ENCODE measurements at places on chromosomes 1 and 21.

- no peak for DNase-seq
Observed at GRCh38 chr1:8241417-8242014, 76.4 kb upstream of the SLC45A1 start.

DNA sequence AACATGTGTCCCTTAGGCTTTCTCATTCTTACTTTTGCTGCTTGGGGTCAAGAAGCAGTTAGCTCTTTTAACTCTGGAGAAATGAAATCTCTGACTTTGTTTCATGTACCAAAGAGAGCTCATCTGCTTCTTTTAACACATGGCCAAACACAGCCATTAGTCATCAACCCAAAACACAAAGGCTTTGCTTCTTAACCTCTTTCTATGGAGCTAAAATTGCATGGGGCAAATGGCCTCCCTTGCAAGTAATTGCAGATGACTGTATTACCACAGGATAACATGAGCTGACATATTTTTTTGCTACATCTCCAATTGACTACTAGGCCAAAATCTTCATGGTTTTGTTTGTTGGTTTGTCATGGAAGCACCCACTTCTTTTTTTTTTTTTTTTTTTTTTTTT is 300.9 kb downstream of the BRINP3 start:
- no peak for DNase-seq

DNA sequence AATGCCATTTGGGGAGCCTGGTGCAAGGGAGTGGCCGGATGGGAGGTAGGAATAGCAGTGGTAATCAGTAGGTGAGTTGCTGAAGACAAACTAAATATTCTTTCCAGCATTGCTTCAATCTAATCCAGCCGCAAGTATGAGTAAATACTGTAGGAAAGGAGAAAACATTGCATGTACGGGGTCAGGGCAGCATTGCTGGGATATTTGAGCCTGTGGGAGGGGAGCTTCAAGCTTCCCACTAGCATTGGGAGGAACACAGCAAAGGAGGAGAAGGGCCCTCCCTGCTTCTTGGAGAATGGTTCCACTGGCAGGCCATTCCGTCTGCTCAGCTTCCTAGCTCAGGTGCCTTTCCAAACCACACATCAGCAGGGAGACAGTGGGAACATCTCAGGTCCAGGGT is 15.2 kb downstream of the CAPN2 start:
- DNase-seq, result no peak

DNA sequence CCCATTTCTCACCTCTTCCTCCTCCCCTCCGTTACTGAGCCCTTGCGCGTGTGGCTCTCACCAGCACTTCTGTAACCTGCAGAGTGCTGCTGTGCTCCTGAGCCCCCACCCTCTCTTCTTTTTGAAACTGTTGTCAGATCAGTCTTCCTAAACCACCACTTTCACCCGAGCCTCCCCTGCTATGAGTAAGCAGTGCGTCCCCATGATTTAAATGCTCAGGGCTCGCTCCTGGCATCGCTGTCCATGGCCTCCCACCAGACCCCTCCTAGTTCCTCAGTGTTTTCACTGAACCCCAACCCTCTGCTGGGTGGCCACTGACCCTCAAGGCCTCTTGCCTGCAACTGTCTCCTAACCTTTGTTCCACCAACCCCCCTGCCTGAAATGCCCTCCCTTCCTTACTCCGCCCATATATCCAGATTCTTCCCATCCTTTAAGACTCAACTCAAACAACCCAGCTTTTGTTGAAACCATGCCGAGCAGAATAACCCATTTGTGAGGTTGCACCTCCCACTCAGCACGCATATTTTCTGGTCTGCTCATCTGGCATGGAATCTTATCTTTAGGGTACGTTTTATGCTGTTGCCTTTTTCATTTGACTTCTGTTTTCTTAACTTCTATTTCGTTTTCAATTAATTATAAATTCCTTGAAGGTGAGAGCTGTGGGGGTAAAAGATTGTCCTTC is 64.5 kb upstream of the FAM3B start:
- no peak for DNase-seq

DNA sequence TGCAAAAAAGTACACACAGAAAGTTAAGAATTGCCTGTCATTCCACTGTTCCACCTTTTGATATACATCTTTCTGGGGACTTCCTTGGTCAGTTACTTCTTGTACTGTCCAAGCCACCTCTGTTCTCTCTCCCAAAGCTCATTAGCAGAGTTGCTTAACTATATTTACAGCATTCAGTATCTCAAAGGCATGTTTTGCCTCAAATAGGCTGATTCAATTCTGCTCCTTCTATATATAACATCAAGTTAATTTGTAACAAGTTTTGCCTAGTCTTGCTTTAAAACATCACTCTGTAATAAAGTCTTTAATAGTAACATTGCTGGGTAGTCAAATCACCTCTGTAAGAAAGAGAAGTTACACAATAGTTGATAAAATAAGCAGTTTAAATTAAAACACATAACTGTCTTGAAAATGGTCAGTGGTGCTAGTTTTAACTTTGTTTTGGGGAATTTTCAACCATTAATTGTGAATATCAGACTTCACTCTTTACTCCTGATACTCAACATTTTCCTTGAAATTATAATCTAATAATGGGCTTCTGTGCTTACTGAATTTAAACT is 35.7 kb downstream of the EDARADD start:
- no peak for DNase-seq

- DNase-seq, result no peak
Observed at GRCh38 chr1:119336848-119337247, 31.7 kb upstream of the HAO2 start.

DNA sequence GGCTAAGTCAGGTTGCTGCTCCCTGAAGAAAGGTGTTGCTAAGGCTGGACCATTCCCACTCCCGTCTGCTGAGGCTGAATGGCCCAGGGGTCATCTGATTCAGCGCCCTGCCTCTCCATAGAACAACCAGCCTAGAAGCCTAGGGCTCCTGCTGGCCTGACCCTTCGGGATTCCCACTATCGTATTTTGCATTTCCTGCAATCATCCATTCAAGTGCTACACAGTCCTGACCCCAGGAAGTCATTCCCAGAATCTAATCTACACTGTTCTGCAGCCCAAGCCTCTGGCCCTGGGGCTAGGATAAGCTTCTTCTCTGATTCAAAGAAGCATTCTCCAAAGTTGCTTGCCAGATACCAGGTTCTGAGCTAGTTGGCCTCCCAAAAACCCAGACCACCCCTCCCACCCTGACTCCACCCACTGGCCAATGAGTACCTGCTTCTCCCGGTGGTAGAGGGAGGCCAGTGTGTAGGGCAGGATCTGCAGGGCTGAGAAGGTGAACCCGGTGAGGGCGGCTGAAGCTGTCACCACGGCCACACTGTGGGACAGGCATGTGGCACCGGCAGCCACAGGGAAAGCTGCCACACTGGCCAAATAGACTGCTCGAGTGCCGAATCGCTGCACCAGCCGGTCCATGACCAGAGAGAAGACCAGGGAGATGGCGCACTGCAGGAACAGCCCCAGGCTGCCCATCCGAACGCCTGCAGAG is 18.7 kb downstream of the SLC45A3 start:
- no peak for DNase-seq

DNA sequence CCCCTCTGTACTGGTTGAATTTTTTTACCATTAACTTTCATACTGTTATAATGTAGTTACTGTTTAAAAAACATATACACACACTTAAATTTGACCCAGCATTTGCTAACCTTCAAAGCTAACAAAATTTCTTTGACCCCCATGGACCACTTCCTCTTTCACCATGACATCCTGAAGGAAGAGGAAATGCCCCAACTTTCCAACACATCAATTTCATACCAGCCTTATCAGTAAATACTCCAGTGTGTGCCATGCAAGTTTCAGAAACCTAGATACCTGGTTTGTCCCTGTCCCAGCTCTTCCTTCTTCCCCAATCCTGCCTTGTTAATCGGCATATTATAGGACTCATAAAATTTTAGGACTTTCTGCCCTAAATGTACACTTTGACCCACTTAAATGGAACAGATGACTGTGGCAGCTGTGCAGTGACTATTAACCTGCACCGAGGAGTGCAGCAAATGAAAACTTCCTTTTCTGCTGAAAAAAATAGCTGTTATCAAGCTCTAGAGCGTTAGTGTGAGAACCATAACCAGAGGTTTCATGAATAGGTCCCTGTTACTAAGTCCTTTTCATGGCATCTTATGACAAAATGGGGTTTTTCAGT is 54.1 kb downstream of the DTL start:
- no peak for DNase-seq

DNA sequence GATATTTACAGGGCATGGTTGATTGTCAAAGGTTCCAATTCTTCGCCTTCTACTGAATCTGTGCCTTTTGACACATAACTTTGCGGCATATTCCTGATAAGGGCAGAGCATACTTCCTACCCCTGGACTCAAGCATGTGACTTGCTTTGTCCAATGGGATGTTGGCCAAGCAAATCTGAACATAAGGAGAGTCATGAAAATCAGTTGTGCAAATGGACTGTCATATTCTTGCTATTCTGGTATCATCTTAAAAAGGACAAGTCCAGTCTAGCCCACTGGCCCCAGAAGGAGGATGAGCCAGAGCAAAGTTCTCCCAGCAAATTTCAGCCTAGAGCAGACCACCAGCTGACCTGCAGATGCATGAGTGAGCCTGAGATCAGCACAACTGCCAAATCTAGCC is 41.0 kb upstream of the MUTYH start:
- no peak for DNase-seq

DNA sequence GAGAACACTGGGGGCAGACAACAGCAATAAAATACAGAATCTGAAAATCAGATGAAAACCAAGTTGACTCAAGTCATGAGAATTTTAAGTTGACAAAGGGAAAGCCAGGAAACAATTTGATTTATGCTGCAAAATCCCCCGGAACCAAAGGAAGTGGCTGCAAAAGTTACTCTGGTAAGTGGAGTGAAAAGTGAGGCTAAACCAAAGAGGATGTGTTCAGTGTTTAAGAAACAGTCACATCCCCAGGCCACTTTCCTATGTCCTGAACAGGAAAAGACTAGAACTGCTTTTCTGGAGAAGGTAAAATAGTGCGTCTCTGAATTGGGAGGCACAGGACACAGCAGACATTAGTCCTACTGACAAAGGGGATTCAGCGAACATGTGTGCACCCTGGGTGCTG is 5.9 kb downstream of the TARBP1 start:
- no peak for DNase-seq

DNA sequence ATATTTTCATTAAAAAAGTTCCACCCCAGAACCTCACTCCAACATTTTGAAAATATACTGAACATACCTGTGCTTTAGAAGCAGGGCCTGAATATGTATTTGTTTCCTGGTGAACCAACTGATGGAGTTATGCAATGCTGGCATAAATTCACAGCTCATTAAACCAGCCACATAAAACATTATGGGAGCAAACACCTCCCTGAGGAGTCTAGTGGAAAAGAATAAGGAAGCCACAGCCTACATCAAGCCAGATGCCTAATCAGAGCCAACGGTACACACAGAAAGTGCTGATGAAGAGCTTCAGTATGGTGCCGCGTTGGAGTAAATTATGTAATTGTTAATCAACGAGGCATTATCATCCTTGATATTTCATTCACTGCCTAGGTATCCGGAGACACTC is 199.5 kb downstream of the AJAP1 start:
- no peak for DNase-seq

DNA sequence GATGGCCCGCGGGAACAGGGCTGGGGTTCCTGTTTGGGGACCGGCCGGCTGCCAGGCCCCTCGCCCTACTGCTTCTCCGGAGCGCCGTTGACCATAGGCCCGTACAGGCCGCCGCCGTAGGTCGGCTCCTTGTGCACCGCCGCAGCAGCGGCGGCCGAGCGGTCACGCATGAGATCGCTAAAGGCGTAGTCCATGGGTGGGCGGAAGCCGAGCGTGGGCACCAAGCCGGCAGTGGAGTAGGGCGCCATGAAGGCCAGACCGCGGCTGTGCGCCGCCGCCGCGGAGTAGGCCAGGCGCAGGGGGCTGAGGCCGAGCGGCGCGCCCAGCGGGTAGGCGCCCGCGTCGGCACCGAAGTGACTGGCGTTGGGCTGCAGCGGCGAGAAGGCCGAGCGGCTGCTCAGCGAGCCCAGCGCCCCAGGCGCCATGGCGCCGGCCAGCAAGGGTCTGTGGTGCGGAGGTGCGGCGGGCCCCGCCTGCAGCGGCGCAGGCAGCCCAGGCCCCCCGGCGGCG is 4.6 kb downstream of the DMRTA2 start:
- DNase-seq, result peak; percentile 49

- DNase-seq, result peak; percentile 67
Observed at GRCh38 chr1:113783254-113784103, 24.2 kb upstream of the PHTF1 start.

- no peak for DNase-seq
Observed at GRCh38 chr1:72526926-72527325, 244.6 kb upstream of the NEGR1 start.

GRCh38 chr1:192529031-192529755 is 46.4 kb upstream of the RGS1 start:
- no peak for DNase-seq

- DNase-seq, result no peak
Observed at GRCh38 chr1:19165501-19165900, 44.6 kb downstream of the UBR4 start.

DNA sequence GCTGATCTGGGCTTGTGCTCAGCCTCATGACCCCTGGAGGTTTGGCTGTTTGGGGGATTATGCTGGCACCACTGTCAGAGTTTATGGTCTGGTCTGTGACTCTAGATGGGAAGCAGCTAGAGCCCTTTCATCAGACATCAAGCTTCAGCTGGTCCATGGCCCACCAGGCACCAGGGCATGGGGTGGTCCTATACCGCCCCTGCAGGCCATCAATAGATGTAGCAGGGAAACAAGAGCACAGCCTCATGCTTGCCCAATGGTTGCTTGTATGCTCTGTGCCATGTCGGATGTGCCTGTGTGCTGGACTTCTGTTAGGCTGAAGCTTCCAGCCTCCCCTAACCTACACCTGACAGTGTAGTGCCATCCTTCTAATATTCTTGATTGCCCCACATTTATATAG is 71.1 kb upstream of the CD34 start:
- DNase-seq, result no peak

GRCh38 chr1:76065270-76065669 is 9.3 kb upstream of the ST6GALNAC3 start:
- DNase-seq, result no peak

- no peak for DNase-seq
Observed at GRCh38 chr1:156320560-156320959, 17.5 kb downstream of the CCT3 start.

DNA sequence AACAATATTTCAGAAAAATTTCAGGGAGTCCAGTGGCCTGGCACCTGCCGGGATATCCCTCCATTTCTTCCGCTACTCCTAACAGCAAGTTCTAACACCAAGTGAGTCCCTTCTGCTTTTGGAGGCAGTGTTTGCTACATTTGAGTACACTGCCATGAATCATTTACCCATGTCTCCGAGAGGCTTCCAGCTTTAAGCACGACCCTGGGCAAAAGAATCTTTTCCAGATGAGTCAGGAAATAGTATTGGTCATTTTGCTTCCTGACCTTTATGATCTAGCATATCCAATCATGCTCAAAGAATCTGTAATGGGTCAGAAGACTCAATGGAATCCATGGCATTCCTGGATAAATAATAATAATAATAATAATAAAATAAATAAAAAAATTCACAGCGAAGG is 60.7 kb upstream of the FMN2 start:
- no peak for DNase-seq

- DNase-seq, result no peak
Observed at GRCh38 chr1:184624051-184624450, 130.6 kb downstream of the EDEM3 start.

GRCh38 chr1:2936559-2937515 is 84.4 kb upstream of the ACTRT2 start:
- DNase-seq, result no peak

- no peak for DNase-seq
Observed at GRCh38 chr1:110235834-110236682, 25.9 kb downstream of the KCNC4 start.

GRCh38 chr1:218591966-218592365 is 246.8 kb downstream of the TGFB2 start:
- DNase-seq, result no peak

Data from brain (organoid and tissue), 16 donors.